T-cell (primary cell): ENCODE measurements at places on chromosomes 3 and 15.

- no peak for DNase-seq
- no peaks in the 10 kb centered on the region for H3K27me3 ChIP-seq
- H3K4me1 ChIP-seq: no peaks in the 10 kb centered on the region
- H3K27ac ChIP-seq: no peak overlapping the region
These were observed 50.6 kb downstream of the SLC6A6 start for GRCh38 chr3:14452740-14453710.

DNA sequence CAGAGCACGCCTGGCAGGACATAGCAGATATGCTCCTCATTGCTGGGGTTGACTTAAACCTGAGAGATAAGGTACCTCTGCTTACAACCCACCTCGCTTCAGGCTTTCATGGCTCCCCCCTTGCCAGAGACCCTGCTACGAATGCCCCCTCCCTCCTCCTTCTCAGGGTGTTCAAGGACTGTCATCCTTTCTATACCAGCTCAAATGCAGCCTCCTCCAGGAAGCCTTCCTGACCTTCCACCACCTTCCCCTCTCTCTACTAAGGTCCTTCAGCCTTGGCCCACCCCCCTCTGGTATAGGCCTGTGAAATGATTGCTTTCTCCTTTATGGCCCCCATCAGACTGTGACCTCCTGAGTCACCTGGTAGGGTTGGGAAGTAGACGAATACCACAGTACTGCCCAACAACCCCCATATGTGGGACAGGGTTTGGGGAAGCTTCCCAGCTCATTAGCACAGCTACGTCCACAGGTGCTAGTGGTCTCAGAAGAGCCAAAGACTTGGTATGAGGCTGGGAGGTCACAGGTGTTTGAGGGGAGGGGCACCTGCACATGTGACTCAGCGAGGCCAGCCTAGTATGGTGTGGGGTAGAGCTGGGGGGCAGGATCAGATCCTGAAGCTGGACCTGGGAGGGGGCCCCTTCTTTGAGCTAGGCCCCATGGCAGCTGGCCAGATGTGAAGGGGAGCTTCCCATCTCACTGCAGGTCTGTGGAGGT, 32.0 kb downstream of the ANKDD1A start:
- no peaks in the 10 kb centered on the region for H3K27me3 ChIP-seq
- H3K4me3 ChIP-seq: no peak overlapping the region
- H3K27ac ChIP-seq: no peak overlapping the region
- no peaks in the 10 kb centered on the region for H3K36me3 ChIP-seq

DNA sequence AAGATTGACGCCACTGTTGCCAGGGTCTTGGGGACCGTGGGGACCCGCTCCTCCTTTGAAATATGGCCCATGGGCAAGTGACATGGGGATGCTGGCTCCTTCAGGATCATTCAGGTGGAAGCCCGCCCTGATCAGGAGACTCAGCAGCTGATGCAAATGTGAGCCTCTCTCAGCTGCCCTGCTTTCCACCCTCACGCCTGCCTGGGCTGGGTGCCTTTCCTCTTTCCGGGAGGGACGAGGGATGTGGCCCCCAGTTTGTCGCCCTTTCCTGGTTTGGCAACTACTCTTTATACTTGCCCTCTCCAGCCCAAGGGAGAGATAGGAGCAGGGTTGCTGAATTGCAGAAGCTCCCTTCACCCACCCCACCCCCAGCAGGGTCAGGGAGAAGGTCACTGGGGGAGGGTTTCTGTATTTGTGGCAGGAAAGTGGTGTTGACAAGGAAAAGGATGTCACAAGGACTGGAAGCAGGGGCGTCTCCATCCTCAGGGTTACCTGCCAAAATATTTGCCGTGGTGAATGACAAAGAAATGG, 21.8 kb downstream of the DNASE1L3 start:
- H3K4me1 ChIP-seq: peaks cover 5% of the 10 kb centered on the region
- no peak for DNase-seq
- no peaks in the 10 kb centered on the region for H3K36me3 ChIP-seq
- H3K4me3 ChIP-seq: no peak overlapping the region
- H3K27me3 ChIP-seq: peaks cover 2% of the 10 kb centered on the region
- H3K27ac ChIP-seq: no peak overlapping the region

DNA sequence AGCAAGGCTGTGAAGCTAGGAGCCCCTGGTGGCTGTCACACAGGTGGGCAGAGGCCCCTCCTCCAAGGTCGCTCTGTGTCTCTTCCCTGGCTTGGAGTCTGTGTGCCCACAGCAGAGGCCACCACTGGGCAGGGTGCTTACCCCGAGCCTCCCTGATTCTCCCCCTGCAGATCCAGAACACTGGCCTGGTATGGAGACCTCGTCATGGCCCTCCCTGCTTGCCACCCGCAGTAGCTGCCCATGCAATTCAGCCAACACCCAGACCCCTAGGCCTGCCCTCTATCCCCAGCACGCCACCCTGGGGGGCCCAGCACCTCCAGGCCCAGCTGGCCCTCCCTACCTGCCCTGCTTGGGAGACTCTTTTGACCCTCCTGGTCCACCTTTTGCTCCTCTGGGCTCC, 5.5 kb upstream of the RHO start:
- H3K27me3 ChIP-seq: no peaks in the 10 kb centered on the region
- H3K4me1 ChIP-seq: no peaks in the 10 kb centered on the region
- no peak overlapping the region for H3K27ac ChIP-seq
- no peak for DNase-seq

DNA sequence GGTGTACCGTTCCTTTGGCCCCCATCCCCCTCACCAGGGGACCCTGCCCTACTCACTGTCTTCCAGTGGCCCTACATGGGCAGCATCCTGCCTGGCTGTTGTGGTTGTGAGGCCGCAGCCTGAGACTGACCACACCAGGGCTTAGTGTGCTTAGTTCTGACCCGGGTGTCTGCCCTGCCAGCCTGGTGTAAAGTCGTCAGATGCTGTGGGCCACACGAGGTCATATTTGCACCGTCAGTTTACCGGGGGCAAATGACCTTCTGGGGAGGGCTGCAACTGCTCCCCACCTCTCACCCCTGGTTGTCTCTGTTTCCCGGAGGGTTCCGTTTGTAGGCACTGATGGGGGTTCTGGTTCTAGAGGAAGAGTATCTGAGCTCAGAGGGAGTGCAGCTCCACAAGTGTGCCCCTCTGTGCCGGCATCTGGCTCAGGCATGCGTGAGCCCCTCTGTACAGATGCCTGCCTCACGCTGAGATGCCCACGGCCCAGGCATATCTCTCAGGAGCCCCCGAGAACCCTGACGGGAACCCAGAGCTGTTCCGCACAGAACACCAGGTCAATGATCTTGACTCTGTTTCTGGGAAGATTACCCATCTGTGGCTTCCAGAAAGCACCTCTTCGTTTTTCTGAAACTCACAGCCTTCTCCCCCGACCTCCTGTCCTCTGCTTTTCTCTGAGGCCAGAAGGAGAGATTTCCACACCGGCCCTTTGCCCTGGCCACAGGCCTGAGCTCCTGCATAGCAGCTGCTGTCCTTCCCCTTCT, 19.2 kb downstream of the KLF13 start:
- H3K4me1 ChIP-seq: peaks cover 93% of the 10 kb centered on the region
- peaks cover 32% of the 10 kb centered on the region for H3K36me3 ChIP-seq
- H3K4me3 ChIP-seq: peak overlapping the region; percentile 60

DNA sequence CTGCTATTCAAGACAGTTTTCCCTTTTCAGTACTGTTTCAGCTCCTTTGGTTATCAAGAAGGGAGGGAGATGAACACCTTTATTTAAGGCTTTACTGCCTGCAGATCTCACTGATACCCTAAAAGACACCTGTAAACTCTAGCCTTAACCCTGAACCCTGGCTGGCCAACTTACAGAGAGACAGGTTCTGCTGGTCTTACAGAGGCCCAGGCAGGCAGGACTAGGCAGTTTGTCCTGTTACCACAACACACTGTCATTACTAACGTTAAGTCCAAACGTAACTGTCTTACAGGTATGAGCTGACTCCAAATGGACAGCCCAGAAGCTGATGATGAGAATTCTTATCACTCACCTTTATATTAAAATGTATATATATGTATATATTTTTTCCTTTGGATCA, 42.1 kb downstream of the ESYT3 start:
- no peaks in the 10 kb centered on the region for H3K36me3 ChIP-seq
- no peak overlapping the region for H3K27ac ChIP-seq
- peaks cover 4% of the 10 kb centered on the region for H3K27me3 ChIP-seq
- no peak for DNase-seq
- no peaks in the 10 kb centered on the region for H3K4me1 ChIP-seq

DNA sequence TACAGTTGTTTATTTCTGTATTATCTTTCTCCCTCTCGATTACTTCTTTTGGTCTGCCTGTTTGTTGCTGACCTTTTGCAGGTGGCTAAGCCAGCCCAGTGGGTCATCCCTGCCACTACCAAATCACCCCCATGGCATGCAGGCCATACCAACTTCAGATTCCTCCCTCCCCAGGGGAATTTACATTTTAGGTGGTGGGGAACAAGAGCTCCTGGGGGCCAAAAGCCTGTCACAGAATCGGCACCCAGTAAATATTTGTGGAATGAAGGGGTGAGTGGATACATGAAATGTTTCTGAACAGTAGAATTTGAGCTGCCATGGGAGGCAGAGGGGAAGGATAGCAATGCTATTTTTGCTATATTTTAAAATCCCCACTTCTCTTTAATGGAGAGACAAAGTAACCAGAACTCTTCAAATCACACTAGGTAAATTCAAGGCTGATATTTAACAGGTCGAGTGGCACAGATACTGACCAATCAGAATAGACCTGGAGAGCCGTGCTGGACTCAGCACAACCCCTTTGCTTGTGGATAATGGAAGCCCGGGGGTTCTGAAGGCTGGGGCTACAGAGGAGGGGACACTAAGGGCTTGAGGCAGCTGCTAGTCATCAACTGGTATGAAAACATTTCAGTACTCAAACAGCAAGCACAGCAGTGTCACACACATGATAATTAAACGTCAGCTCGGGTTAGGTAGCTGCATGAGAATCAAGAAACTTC, 54.3 kb upstream of the SMAD3 start:
- H3K4me1 ChIP-seq: no peaks in the 10 kb centered on the region
- no peaks in the 10 kb centered on the region for H3K36me3 ChIP-seq
- no peak for DNase-seq
- no peak overlapping the region for H3K4me3 ChIP-seq
- H3K27ac ChIP-seq: no peak overlapping the region
